ENCODE measurements at places on chromosomes 1 and 21.

DNA sequence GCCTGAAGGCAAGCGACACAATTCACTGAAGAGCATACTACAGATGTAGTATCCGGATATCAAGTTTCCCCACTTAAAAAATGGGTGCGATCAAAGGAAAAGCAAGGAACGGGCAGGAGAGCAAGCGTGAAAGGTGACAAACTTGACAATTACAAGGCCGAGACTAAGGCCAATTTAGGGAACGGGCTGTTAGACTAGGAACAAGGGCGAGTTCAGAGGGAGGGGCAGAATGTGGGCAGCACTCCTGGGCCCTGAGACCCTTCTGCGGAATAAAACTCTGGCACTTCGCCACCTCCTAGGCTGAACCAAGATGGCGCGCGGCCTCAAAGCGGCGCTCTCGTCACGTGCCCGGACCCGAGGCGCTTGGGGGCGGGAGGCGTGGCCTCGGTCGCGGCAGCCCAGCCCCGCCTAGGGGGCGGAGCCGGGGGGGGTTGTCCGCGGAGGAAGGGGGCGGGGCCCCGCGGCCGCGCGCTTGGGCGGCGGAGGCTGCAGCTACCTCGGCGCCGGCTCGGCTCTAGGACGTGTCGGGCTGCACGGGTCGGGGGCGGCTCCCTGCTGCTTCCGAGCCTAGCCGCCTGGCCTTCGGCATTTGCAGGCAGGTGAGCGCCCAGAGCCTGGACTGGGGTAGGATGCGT is at the start of gene PPFIA4:
Gene PPFIA4, plus strand, starts transcription at position 461 of the 635 bp plus-strand sequence. CDS start 12,518 bp downstream, outside the sequence.
- peak; percentile 31 for DNase-seq

GRCh38 chr1:212586206-212587015 is 22.1 kb upstream of the ATF3 start:
- no peak for DNase-seq

DNA sequence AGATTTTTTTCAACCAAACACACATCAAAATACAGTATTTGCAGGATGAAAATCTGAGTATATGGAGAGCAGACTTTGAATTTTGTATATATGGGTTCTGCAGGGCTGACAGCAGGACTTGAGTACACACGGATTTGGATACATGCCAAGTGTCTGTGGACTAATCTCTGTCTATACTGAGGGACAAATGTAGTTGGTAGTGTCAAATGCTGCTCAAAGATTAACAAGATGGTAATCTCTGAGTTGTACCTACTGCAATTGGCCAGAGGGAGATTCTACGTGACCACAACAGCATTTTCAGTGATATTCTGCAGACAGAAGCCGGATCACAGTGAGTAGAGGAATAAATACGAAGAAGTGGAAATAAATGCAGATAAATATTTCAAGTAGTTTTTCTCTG is 43.4 kb downstream of the SHCBP1L start:
- no peak for DNase-seq

- DNase-seq: no peak
These were observed 74.2 kb upstream of the QSOX1 start for GRCh38 chr1:180080439-180080838.

DNA sequence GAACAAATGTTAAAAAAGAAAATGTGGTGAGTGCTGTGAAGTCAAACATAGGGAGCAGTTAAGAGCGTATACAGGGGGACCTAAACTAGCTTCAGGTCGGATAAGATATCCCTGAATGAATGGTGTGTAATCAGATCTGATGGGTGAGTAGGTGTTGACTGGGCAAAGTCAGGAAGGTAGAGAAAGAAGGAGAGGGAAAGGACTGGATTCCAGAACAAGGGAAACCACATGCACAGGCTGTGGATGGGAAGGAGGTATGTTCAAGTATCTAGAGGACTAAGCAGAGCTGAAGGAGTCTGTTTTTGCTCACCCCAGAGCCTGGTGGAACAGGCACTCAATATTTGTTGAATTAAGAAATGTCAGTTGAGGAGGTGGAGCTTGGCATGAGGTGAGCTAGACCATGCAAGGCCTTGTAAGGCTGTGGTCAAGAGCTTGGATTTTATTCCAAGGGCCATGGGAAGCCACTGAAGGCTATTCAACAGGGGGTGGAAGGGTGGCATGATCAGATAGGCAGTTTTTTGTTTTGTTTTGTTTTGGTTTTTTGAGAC is 27.4 kb downstream of the MAP7D1 start:
- no peak for DNase-seq

DNA sequence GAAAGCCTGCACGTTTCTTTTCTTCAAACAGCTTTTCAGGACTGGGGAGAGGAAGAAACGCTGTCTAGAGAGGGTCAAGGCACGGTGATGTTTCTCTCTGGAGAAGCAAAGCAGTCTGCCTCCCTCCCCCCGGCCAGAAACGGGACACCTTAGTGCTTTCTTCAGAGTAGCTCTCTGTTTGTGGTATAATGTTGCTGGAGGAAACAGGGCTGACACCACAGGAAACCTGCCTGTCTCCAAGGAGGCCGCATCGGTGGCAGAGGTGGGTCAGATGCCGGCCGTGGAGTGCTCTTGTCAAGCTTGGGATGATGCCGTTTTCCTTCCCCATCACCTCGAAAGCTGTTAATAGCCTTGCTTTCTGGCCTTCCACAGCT is 139.4 kb downstream of the DHRS3 start:
- no peak for DNase-seq

DNA sequence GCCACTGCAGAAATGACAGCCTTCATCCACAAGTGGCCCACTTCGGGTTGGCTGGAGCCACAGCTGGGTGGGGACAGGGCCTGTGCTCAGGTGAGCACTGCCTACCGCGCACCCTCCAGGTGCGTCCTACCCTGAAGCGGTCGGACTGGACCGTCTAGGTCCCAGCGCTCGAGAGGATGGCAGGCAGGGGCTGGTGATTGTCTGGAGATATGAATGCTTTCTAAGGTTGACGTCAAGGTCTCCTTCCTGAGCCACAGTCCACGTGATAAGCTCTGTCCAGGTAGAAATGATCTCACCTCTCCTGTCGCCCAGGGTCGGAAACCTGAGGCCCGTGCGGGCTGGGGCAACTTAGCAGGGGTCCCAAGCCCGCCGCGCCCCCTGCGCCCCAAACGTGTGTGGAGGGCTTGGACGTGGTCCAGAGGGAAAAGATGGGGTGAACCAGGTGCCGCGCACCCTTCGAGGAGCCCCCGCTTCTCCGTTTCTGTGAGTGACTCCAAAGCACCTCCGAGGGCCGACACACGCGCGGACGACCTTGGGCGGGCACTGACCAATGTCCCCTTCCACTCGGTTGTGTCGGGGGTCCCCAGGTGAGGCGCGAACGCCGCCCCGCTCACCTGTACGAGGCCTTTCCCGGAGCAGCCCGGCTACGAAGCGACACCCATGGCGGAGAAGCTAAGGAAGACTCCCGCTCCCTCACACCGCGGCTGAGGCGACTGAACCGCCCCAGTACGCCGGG is 853 bp upstream of the DOP1B start:
- no peak for DNase-seq

GRCh38 chr1:89589515-89589914 is 43.4 kb upstream of the LRRC8C start:
- DNase-seq: no peak

GRCh38 chr1:35129080-35129479 is 49.9 kb downstream of the ZMYM1 start:
- no peak for DNase-seq

DNA sequence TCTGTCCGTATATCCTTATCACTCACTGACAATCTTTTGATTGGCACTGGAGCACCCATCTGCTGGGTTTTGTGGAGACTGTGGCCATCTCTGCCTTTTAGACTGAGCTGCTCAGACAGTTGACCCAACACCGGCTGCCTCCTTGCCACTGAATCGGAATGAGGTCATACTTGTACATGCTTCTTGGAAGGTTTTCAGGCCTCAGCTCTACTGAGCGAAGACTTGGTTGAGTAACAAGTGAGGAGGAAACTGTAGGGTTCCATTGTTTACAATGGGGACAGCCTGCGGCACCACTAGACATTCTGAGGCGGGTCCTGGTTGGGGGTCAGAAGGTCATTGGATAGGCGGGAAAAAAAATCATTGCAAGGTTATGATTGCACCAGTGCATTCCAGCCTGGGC is 320.3 kb downstream of the KIF26B start:
- no peak for DNase-seq

GRCh38 chr1:13812456-13813397 is 112.7 kb downstream of the PRDM2 start:
- DNase-seq: no peak

DNA sequence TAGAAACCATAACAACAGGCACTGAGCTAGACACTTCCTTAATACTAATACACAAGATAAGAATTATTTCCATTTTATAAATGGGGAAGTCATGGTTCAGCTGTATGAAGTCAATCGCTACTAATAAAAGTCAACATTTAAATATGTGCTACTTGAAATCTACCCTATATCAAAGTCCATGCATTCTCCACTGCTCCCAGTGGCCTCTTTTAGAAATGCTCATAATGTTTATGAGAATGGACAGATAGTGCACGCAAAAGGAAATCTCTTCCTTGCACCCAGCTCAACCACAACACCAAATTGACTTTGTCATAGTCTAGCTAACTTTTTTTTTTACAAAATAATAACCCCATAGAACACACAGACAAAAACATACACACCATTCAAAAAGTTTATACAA is 281.7 kb upstream of the CXADR start:
- DNase-seq: no peak

DNA sequence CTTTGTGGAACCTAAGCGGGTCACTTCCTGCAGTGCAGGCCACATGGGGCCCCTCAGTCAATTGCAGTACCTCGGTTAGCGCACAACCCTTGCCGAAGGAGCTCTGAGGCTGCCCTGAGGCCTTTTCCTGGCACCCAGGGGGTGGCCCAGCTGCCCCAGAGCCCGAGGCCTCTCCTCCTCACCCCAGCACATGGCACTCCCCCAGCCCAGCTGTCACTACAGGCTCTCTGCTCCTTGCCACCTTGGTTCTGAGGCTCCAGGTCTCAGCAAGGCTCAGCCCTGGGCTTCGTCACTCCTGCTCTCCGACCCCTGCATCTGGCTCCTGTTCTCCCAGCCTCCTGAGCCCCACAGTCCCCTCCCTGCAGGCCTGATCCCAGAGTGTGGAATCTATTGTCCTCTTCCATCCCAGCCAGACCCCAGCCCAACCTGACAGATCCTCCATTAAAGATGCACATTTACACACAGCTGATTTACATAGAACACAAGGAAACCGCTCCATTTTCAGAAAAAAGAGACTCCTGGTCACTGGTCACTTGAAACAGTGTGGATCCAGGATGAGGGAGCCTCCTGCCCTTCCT is 192.8 kb upstream of the POU3F1 start:
- DNase-seq: no peak

DNA sequence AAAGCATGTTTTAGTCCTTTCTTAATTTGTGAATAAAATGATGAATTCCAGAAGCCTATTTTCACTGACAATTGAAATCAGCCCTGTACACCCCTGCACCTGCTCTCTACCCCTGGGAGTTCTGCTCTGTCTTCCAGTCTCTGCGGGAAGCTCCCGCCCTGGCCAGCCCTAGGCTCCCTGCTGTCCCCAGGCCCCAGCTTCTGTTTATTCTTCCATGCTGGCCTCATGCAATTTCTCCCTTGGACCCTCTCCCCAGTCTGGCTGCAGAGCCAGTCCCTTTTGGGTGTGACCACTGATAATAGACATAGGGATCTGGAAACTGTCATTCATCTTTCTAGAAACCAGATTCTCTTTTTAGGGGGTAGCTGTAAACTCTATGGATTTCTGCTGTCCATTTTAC is 258.6 kb downstream of the GRIK3 start:
- no peak for DNase-seq

DNA sequence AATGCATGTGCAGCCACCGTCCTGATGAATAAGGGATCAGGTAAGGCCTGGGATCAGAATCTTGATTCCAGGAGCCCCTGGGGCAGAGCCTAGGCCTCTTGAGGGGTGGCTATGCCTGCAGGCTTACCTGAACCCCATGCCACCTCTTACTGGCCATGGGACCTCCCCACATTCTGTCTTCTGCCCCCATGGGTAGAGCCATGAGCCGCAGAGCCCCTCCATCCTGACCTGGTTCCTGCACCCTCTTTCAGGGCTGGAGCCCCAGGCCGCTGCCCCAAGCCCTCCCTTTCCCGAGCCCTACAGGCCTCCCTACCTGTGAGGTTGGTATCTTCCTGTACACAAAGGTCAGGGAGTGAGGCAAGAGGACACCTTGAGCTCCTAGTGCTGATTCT is 120.8 kb downstream of the DMRTB1 start:
- no peak for DNase-seq

GRCh38 chr1:230236301-230237008 is 169.4 kb downstream of the GALNT2 start:
- no peak for DNase-seq

DNA sequence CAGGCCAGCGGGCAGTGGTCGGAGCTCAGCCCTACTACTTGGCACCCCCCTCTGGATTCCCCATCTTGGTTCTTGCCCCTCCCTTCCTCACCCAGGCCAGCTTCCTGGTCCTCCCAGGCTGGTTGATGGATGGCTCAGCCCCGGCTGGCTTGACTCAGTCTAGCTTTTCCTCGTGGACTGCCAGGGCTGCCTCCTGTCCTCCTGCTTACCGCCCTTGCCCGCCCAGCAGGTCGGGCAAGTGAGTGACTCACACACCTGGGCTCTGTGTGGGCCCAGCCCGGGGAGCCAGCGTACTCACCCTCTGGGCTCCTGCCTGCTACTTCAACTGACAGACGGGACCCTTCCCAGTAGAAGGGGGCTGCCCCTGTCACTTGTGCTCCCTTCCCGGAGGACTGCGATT is 19.5 kb upstream of the ARHGEF10L start:
- no peak for DNase-seq

GRCh38 chr1:184289825-184290550 is 96.8 kb upstream of the C1orf21 start:
- peak; percentile 75 for DNase-seq

GRCh38 chr1:204524986-204525385 is 8.8 kb downstream of the MDM4 start:
- no peak for DNase-seq

GRCh38 chr1:101004670-101005069 is 20.9 kb downstream of the DPH5 start:
- no peak for DNase-seq

- no peak for DNase-seq
These were observed 17.7 kb downstream of the RAP1GAP start for GRCh38 chr1:21651214-21652042.

GRCh38 chr1:87556326-87556725 is 227.6 kb downstream of the LMO4 start:
- DNase-seq: no peak

- no peak for DNase-seq
These were observed 128.6 kb downstream of the PLA2G4A start for GRCh38 chr1:186957314-186957713.

- no peak for DNase-seq
These were observed 271.3 kb upstream of the PRMT6 start for GRCh38 chr1:106785176-106785575.
